ENCODE measurements at places on chromosomes 2 and 18. TPM values are rescaled to one million over a fixed set of nuclear protein-coding genes. Genes with fewer than 3 reads are reported as not detected.

Gene STEAP3
- polyA plus RNA-seq = 2.3 TPM

DNA sequence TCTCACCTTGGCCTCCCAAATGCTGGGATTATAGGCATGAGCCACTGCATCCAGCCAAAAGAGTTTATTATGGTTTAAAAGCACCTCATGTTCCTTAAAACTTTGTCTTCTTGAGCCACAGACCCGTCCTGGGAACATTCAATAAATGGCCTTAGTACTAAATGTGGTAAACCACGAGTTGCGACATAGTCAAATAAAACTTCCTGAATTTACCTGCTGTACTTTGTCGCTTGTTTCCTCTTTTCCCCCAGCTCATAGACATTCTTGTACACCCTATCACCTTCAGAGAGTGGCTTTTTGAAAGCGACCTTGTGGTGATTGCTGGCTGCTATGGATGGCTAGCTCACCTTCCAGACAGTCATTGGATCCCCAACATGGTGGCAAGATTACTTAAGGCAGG lies 310.4 kb downstream of the LRRTM1 start:
- no peak for DNase-seq

Gene OSBPL6
- polyA plus RNA-seq = 7.4 TPM

DNA sequence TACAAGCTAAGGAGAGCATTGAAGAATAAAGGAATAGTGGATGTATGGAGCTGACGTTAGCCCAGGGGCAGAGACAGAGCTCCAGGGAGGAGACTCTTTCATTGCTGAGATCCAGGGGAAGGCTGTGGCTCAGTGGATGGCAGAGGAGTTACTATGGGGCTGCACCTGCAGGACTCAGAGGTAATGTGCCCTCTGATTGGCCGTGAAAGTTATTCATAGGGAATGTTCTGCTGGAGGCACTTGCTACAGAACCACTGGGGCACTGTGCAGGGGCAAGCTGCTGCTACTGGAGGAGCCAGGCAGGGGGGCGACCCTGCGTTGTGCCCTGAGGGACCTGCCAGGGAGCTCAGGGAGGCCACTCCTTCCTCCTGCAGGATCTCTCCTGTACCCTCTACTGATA lies 199.2 kb downstream of the PTPRM start:
- DNase-seq = no peak

GRCh38 chr2:109172556-109173105 lies 43.6 kb downstream of the SH3RF3 start:
- no peak for DNase-seq

DNA sequence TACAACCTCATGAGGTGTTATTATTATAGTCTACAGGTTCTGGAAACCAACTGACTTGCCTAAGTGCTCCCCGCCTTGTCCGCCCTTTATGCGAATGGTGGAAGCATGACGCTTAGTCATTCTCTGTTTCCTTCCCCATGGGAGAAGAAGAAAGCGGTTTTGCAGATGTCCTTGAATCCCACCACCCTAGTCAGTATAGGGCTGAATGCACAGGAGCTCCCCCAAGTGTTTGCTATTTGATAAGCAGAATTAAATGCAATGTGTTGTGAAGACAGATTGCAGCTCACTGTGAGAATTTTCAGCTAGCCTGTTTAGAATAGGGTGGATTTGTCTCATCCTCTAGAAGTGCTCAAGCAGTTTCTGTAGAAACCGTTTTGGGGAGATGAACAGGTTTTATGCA lies 652.0 kb downstream of the DCC start:
- DNase-seq = no peak

DNA sequence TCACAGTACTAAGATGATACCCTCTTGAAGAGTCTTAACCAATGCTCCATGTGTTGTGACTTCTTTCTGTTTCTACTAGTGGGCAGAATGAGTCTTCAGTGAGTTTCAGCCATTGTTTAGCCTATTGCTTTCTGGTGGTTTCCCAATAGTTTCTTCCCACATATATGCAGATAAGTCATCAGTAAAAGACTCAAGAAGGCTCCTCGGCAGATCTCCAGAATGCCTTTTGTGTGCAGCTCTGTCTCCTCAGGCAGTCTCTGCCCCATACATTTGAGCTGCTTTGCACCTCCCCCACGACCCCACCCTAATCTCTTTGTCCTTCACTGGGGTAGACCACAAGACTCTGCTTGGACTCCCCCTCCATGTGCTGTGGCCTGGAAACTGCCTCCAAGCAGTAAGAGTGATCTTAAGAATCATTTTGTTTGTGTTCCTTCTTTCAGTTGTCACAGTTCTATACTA lies 71.6 kb upstream of the CHRNA1 start:
- DNase-seq = no peak

- no peak for DNase-seq
Measured at GRCh38 chr2:54483426-54483825, 27.3 kb downstream of the SPTBN1 start.

GRCh38 chr2:144606466-144607095 lies 86.7 kb upstream of the ZEB2 start:
- no peak for DNase-seq

All from ovary (tissue), 10 donors.